ENCODE measurements at places on chromosomes 4 and X.

GRCh38 chr4:165666836-165667235 lies 206.2 kb upstream of the TLL1 start:
- DNase-seq: no peak

GRCh38 chr4:105432438-105432837 lies 41.4 kb downstream of the PPA2 start:
- no peak for DNase-seq

DNA sequence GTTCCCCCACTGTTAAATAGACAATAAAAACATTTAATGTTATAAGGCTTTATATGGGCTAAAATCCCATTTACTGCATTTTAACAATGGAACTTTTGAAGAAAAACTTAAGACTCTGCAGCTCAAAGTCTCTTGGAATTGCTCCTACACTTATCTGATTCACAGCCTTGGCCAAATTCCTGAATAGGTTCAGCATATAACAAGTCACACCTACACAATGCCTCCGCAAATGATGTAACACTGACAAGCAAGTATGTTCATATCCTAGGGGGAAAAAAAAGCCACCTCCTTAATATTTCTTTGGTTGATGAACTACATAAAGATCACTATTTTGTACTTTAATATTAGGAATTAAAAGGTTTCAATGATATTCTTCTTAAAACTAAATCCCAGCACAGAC lies 34.5 kb downstream of the RPS6KA6 start:
- DNase-seq: no peak

- DNase-seq: no peak
These were observed 15.5 kb downstream of the SLC10A7 start for GRCh38 chr4:146506272-146506671.

DNA sequence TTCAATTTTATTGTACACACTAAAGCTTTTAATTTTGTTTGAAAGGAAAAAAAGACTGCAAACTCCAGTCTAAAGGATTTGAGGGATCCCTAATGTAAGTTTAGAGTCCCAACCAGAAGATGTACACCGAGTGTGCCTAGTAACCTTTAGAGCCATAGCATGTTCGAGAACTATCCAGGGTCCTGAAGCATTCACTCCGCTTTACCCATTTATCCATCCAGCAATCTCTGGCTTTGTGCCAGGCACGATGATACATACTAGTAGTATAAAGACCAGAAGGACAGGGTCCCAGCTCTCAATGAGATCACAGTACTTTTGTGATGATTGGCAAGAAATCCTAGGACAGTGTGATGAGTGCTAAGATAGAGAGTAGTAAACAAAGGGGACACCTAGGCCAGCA lies 168.7 kb downstream of the STK32B start:
- no peak for DNase-seq

GRCh38 chrX:154120567-154120966 lies 23.1 kb upstream of the MECP2 start:
- no peak for DNase-seq

DNA sequence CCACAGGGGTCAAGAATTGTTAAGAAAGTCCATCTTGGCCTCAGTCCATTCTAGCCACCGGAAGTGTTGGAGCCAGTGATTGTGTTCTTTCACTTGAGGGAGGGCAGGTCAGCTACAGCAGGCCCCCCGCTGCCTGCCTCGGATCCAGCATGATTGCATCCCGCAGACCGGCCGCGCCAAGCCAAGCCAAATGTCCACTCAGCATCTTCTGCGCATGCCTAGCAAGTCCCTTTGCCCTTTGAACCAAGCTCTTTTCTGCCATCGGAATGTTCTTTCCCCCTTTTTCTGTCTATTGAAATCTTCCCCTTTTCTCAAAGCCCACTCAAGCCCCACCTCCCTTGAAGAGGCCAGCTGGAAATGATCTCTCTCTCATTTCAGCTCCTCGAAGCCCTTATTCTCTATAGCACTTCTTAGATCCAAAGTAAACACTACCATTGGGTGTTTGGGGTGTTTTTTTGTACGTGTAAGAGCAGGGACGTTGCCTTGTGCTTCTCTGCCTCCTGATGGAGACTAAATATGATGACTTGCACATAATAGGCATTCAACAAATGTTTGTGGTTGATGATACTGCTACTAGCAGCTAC lies 147.8 kb upstream of the BCOR start:
- DNase-seq: no peak

- DNase-seq: peak; percentile 53
These were observed 77.1 kb downstream of the TBCK start for GRCh38 chr4:106238820-106239420.

DNA sequence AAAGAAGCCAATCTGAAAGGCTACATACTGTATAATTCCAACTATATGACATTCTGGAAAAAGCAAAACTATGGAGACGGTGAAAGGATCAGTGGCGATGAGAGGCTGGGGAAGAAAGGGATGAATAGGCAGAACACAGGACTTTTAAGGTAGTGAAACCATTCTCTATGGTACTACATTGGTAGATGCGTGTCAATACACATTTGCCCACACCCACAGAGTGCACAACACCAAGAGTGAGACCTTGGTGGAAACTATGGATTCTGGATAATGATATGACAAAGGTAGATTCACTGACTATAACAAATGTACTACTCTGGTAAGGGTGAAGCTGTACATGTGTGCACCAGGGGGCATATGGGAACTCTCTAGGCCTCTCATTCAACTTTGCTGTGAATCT lies 134.5 kb downstream of the FBXW7 start:
- no peak for DNase-seq

GRCh38 chr4:177107288-177107921 lies 202.3 kb upstream of the NEIL3 start:
- peak; percentile 41 for DNase-seq

DNA sequence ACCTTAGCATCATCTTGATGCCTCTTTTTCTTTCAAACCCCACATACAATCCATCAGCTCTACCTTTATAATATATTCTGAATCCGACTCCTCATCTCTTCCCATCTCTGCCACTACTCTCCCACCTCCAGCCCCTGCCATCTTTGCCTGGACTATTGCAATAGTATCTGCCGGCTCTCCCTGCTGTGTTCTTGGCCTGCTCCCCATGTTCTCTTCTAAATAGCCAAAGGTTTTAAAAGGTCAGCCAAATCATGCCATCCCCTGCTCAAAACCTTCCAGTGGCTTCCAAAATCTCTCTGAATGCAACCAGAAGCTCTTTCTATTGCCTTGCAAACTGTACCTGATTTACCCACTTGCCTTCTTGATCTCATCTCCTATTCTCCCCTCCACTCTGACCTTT lies 266.0 kb downstream of the PTTG2 start:
- no peak for DNase-seq

GRCh38 chrX:2723286-2723879 lies 28.5 kb upstream of the XG start:
- no peak for DNase-seq

GRCh38 chr4:766559-767283 lies 59.2 kb downstream of the CPLX1 start:
- DNase-seq: no peak

- DNase-seq: no peak
These were observed 547.2 kb upstream of the ADGRL3 start for GRCh38 chr4:60652933-60653332.

- DNase-seq: no peak
These were observed 2.3 kb upstream of the PPP2R3B start for GRCh38 chrX:389021-389441.

DNA sequence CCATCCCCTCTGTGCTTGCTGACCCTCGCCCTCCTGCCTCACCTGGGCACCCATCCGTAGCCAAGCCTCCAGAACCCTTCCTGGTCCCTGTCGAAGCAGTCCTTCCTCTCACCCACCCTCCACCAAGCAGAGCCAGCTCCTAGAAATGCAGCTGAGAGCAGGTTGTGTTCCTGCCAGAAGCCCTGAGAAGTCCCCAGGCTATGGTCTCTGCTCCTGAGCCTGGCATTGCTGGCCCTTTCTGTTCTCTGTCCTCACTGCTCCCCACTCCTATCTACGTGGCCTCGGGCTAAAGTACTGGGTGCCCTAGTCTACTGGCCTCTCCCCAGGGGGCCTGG lies 2.1 kb upstream of the CPZ start:
- DNase-seq: no peak

- no peak for DNase-seq
These were observed 123.1 kb upstream of the SLC34A2 start for GRCh38 chr4:25532591-25532990.

- DNase-seq: no peak
These were observed 23.7 kb upstream of the LRAT start for GRCh38 chr4:154720123-154720522.

- no peak for DNase-seq
These were observed 68.7 kb downstream of the WFS1 start for GRCh38 chr4:6338175-6338950.

- no peak for DNase-seq
These were observed 46.1 kb upstream of the TSPAN7 start for GRCh38 chrX:38515291-38515690.

- DNase-seq: no peak
These were observed 40.8 kb downstream of the CLNK start for GRCh38 chr4:10643600-10644425.

All from AG08395 (cell line).